ENCODE measurements at places on chromosomes 5 and 9.

GRCh38 chr9:124286292-124286931, 28.7 kb downstream of the NEK6 start:
- DNase-seq = no peak

GRCh38 chr5:154486427-154486866, 8.4 kb upstream of the HAND1 start:
- no peak for DNase-seq

- DNase-seq = no peak
Observed at GRCh38 chr9:25994605-25995004, 316.4 kb upstream of the TUSC1 start.

GRCh38 chr9:33125871-33126823, 41.0 kb downstream of the B4GALT1 start:
- no peak for DNase-seq

DNA sequence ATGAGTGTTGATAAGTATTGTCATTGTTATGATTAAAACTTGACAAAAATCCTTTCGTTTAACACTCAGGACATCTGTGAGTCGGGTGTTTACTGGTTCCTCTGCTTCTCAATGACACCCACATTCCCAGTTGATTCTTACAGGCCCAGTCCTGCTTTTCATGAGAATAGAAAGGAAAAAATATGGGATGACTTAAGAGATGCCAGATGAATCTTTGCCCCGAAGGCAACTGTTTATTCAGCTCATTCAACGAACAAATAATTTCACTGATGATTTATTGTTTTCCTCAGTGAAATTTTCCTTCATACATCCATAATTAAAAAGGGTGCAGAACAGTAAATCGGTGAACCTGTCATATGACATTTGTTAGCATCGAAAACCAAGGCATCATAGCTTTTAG, 452.4 kb upstream of the WWC1 start:
- DNase-seq = no peak

DNA sequence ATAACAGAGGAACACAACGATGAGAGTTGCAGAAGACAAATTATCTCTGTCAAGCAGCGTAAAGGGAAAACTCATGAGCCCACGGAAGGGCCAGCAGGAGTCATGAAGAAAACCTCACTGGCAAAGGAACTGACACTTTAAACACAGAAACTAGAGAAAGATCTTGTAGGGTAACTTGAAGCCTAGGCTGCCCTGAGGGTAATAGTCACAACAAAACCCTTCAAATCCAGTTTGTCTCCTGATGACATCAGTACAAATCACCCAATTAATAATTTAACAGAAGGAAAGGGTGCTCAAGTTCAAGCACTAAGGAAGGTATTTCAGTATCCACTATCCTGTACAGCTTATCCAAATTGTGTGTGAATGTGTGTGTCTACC, 549.1 kb downstream of the MTRR start:
- DNase-seq = no peak

DNA sequence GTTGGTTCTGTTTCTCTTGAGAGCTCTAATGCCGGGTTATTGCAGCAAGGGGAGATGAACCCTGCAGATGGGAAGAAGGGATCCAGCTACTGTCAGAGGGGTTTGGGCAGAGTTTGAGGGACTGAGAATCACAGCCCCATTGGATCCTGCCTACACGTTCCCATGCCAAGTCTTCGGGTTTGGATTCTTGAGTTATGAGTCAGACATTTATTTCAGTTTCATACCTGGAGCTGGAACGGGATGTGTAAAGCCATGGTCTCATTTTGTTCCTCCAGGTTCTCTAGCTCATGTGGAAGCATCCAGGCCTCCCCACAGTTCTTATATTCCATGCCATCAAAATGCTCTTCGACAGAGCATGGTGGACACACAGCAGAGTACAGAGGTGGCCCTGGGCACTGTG, 275.4 kb upstream of the IRX4 start:
- no peak for DNase-seq

GRCh38 chr5:168088410-168089173, 202.9 kb upstream of the WWC1 start:
- no peak for DNase-seq

- no peak for DNase-seq
Observed at GRCh38 chr9:130579738-130580463, 524 bp downstream of the FUBP3 start.

GRCh38 chr5:173719731-173720082, 103.3 kb upstream of the BOD1 start:
- DNase-seq = no peak

- DNase-seq = no peak
Observed at GRCh38 chr5:174300118-174300940, 254.8 kb downstream of the NSG2 start.

DNA sequence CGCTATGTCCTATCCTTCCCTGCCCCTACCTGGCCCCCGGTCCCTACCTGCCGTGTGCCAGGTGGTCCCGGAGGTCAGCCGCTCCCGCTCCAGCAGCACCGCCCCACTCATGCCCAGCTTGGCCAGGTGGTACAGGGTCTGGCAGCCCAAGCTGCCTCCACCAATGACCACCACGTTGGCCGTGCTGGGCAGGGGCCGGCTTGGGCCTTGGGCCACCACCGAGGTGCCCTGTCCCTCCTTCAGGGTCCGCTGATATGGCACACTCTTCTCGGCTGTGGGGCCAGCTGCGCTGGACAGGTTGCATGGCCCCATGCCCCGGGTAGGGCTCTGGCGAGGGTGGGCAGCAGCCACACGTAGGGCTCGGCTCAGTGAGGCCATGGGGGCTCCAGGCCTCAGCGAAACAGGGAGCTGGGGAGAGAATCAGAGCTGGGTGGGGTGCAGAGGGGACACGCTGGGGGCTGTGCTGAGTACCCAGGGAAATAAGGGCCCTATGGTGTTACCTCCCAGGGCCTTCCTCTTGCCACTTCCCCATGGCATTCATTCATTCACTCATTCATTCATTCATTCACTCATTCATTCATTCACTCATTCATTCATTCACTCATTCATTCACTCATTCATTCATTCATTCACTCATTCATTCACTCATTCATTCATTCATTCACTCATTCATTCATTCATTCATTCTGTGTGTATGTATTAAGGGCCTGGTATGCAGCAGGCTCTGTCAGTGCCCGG, 4.2 kb downstream of the SARDH start:
- no peak for DNase-seq

DNA sequence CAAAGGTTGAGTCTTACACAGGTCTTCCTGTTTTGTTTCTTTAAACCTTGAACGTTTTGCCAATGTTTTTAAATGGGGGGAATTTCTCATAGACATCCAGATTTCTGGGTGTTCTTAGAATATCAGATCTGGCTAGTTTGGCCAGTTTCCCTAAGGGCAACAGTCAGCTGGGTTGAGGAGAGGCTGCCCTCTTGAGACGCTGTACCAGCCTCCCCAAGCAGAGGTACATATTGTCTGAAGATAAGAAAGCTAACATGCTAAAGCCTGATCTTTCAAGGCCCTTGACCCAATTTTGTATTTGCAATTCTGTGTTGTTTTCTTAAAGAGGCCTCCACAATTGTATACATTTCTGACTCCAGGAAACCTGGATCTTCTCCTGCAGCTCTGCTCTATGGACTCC, 21.9 kb upstream of the SH3GL2 start:
- no peak for DNase-seq

- no peak for DNase-seq
Observed at GRCh38 chr5:60207040-60207439, 313.5 kb upstream of the PDE4D start.

DNA sequence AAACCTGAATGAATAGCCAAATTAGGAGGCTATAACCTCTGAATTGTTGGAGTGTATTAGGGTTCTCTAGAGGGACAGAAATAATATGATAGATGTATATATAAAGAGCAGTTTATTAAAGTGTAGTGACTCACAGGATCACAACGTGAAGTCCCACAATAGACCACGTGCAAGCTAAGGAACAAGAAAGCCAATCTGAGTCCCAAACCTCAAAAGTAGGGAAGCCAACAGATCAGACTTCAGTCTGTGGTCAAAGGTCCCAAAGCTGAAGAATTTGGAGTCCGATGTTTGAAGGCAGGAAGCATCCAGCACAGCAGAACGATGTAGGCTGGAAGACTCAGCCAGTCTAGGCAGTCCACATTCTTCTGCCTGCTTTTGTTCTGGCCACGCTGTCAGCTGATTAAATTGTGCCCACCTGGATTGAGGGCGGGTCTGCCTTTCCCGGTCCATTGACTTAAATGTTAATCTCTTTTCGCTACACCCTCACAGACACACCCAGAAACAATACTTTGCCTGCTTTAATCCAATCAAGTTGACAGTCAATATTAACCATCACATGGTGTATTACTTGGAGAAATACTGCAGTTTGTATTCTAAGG, 550.6 kb downstream of the CDH10 start:
- no peak for DNase-seq

DNA sequence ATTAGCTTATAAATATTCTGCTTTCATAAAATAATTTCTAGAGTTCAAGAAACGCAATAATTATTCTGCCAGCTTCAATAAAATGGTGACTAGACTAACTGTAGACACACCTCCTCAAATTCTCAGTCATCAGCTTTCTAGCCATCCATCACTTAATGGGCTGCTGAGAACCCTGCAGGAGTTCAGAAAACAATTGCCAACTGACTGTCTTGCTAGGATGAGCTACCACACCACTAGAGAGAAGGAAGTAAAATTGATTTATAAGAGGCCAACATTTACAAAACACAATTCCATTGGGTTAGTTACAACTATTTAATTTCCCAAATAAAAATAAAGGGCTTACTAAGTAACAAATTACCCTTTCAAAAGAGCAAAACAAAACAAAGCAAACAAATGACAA, 126.5 kb upstream of the PAPPA start:
- DNase-seq = no peak

GRCh38 chr9:89311346-89312221, 589 bp downstream of the CKS2 start:
- no peak for DNase-seq

- DNase-seq = no peak
Observed at GRCh38 chr9:23606107-23606506, 219.9 kb downstream of the ELAVL2 start.

Data from stimulated activated CD8-positive, alpha-beta memory T cell treated with anti-CD3 and anti-CD28 coated beads, Interleukin-4, amount 100 ng/mL, for 1 hour (primary cell).